ENCODE measurements at places on chromosomes 11 and 22.
A peak's percentile ranks its signal among the peaks of the same experiment; 100 is the strongest.

- no peak for DNase-seq
Measured at GRCh38 chr11:312092-312816, 1.6 kb upstream of the IFITM1 start.

- DNase-seq: no peak
Measured at GRCh38 chr11:109112821-109113280, 309.1 kb upstream of the C11orf87 start.

GRCh38 chr11:69127081-69127850 lies 28.5 kb upstream of the SMIM38 start:
- no peak for DNase-seq

GRCh38 chr11:86069408-86070101 lies 671 bp upstream of the PICALM start:
- DNase-seq: peak; percentile 29

- DNase-seq: no peak
Measured at GRCh38 chr11:73653996-73654395, 7.6 kb downstream of the PLEKHB1 start.

GRCh38 chr11:422249-422656 lies 7.5 kb upstream of the SIGIRR start:
- DNase-seq: no peak

GRCh38 chr11:121478226-121478894 lies 25.6 kb upstream of the SORL1-AS1 start:
- DNase-seq: no peak

- DNase-seq: no peak
Measured at GRCh38 chr11:6354651-6355485, 34.6 kb upstream of the CAVIN3 start.

DNA sequence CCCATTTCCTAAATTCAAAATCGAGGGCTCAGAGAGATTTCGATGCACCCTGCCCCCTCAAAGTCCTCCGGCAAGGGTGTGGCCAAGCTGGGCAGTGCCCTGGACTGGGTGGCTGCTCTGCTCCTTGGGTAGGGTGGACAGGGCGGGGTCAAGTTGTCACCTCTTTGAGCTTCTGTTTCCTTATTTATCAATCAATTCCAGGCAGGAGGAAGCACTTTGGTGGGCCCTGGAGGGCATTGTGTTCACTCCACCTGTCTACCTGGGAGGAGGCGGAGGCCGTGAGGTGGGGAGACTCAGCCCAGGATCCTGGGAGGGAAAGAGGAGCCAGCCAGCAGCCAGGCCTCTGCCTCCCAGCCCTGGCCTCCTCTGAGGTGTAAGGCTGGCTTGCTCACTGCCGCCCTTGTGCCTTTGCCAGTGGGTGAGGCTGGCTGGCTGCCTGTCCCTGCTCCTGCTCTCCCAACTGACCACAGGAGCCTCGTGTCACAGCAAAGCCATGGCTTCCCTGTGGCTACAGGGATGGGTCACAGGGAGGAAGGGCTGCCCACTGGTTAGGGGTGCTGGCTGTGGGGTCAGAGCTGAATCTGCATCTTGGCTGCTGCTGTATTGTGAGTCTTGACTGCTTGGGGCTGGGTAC lies 25.5 kb upstream of the SHISAL1 start:
- no peak for DNase-seq

Data from iPS DF 6.9 (cell line).